ENCODE measurements at places on chromosomes 16 and 17.
A peak's percentile ranks its signal among the peaks of the same experiment; 100 is the strongest.

GRCh38 chr16:27698746-27699145 lies 148.8 kb downstream of the KATNIP start:
- DNase-seq: no peak

- peak; percentile 32 for DNase-seq
Observed at GRCh38 chr17:54967621-54968261, 713 bp downstream of the COX11 start.

DNA sequence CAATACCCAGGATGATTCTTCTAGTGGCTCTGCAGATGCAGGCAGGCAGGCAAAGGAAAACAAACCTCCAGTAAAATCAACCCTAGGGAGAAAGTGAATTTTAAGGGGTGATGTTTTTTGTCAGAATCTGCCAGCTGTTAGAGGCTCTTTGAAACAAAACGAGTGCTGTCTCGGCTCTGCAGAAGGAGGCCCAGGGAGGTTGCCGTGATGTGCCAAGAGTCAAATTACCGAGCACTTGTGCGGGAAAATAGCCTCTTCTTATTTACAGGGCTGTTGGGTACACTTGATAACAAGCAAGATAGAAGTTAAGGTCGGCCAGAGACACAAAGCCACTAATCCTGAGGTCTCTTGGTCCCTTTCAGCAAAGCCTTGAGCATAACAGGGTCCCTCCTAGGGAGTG lies 68.9 kb upstream of the EEF2KMT start:
- no peak for DNase-seq

DNA sequence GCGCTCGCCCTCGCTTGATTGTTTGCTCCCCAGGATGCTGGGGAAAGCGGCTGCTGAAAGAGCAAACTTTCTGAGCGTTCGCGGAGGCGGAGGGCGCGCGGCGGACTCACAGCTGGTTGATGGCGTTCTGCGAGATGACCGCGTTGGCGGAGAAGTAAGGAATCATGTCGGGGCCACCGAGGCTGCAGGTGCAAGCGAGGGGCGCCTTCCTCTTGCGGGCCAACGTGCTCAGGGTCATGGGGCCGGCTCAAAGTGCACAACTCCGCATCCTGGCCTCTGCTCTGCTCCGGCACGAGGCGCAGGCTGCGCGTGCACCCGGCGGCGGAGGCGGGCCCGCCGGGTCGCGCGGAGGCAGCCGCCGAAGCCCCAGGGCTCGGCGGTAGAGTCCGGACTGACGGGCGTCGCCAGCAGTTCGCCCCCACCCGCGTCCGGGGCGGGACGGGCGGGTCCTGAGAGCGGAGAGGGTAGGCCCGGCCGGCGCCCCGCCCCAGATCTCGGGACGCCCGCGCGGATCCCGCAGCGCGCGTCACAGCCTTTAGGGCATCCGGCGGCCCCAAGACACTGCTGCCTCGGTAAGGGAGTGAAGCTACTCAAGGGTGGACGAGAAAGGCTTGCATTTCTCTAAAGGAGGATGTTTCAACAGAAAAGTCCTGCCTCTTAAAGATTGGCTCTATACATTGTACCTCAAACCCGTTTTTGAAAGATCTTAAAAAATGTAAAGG lies 138.5 kb upstream of the CORO6 start:
- DNase-seq: peak; percentile 76

DNA sequence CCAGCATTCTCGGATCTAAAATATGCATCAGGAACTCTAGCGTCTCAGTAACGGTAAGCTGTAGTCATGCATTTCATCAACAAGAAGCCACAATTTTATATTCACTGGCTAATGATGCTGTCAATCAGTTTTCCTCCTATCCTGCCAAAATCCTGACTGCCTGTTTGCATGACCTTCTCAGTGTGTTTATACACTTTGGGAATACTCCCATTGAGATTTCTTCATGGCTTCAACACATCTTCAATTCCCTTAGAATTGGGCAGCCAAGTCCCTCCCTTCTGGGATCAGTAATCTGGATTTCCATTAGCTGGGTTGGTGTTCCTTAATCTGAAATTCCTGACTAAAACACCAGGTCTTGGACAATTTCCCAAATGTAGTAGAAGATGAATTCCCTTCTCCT lies 348.9 kb upstream of the DYNLRB2 start:
- no peak for DNase-seq
